Activated CD4-positive, alpha-beta memory T cell treated with anti-CD3 and anti-CD28 coated beads, Interleukin-2, amount 10 ng/mL, durations not matched to agents 7 days and 5 days (primary cell): ENCODE measurements at places on chromosomes 3 and 15.

GRCh38 chr15:69000725-69001503, 13.6 kb upstream of the NOX5 start:
- no peaks in the 10 kb centered on the region for H3K36me3 ChIP-seq
- no peak overlapping the region for H3K27ac ChIP-seq
- no peak overlapping the region for H3K4me3 ChIP-seq

DNA sequence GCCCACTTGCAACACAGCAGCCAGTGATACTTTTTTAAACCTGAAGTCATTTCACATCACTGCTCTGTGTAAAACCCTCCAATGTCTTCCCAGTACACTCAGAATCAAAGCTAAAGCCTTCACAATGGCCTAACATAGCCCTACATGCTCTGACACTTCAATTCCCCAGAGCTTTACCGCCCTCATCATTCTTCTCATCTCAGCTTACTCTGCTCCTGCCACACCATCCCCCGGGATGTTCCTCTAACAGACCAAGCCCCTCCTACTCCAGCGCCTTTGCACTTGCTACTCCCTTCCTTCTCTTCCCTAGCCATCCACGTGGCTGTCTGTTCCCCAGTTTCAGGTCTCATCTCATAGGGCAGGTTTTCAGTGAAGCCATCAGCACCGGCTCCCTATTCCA, 194.0 kb downstream of the SSR3 start:
- DNase-seq, result no peak
- H3K4me1 ChIP-seq, result no peaks in the 10 kb centered on the region
- H3K4me3 ChIP-seq, result no peak overlapping the region
- peaks cover 29% of the 10 kb centered on the region for H3K27me3 ChIP-seq

GRCh38 chr3:95813244-95813643, 1001.1 kb upstream of the EPHA6 start:
- no peak overlapping the region for H3K27ac ChIP-seq
- no peak overlapping the region for H3K4me3 ChIP-seq
- H3K4me1 ChIP-seq, result no peaks in the 10 kb centered on the region

GRCh38 chr3:18827664-18828063, 320.6 kb upstream of the KCNH8 start:
- no peaks in the 10 kb centered on the region for H3K27me3 ChIP-seq
- H3K4me1 ChIP-seq, result peaks cover 6% of the 10 kb centered on the region
- H3K27ac ChIP-seq, result no peak overlapping the region
- H3K4me3 ChIP-seq, result no peak overlapping the region
- DNase-seq, result no peak

DNA sequence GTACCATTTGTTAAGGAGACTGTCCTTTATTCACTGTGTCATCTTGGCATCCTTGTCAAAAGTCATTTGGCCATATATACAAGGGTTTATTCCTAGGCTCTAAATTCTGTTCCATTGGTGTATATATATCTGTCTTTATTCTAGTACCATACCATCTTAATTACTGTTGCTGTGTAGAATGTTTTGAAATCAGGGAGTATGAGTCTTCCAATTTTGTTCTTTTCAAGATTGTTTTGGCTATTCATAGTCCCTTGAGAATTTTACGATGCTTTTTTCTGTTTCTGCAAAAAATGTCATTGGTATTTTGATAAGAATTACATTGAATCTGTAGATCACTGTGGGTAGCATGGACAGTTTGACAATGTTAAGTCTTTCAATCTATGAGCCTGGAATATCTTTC, 28.7 kb downstream of the PFN2 start:
- peaks cover 5% of the 10 kb centered on the region for H3K4me1 ChIP-seq
- DNase-seq, result no peak
- H3K4me3 ChIP-seq, result no peak overlapping the region
- no peaks in the 10 kb centered on the region for H3K27me3 ChIP-seq
- no peak overlapping the region for H3K27ac ChIP-seq
- H3K36me3 ChIP-seq, result peaks cover 28% of the 10 kb centered on the region

- no peaks in the 10 kb centered on the region for H3K36me3 ChIP-seq
- no peak for DNase-seq
- peaks cover 36% of the 10 kb centered on the region for H3K4me1 ChIP-seq
- H3K27ac ChIP-seq, result peak overlapping the region; percentile 70
- H3K4me3 ChIP-seq, result peak overlapping the region; percentile 68
Observed at GRCh38 chr3:156606729-156607128, 51.8 kb upstream of the SSR3 start.

DNA sequence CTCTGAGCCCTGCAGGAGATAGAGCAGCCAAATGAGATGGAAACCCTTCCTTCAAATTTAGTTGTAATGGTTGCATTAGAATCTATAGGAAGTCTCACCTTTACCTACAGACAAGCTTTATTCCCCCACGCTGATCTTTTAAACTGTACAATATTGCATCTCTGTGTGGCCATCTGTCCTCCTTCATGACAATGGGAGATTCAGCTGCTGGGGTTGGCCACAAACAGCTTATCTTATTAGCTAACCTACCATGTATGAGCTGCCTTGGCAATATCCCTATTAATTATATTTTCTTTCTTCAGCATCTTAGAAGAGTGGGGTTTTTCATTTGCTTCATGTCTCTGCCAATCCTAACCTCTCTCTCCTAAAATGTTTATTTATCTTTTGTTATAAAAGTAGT, 238.7 kb upstream of the NR2E3 start:
- H3K27ac ChIP-seq, result no peak overlapping the region
- no peak for DNase-seq
- no peaks in the 10 kb centered on the region for H3K4me1 ChIP-seq
- no peak overlapping the region for H3K4me3 ChIP-seq
- H3K27me3 ChIP-seq, result peaks cover 6% of the 10 kb centered on the region
- no peaks in the 10 kb centered on the region for H3K36me3 ChIP-seq

GRCh38 chr3:191342006-191342405, 11.7 kb upstream of the UTS2B start:
- H3K27me3 ChIP-seq, result no peaks in the 10 kb centered on the region
- no peak overlapping the region for H3K4me3 ChIP-seq
- no peak for DNase-seq
- no peaks in the 10 kb centered on the region for H3K36me3 ChIP-seq
- no peak overlapping the region for H3K27ac ChIP-seq
- H3K4me1 ChIP-seq, result peaks cover 7% of the 10 kb centered on the region
